ENCODE measurements at places on chromosomes 3 and 15.

- DNase-seq = no peak
Measured at GRCh38 chr3:152825566-152825965, 9.4 kb upstream of the P2RY1 start.

GRCh38 chr3:47867451-47868044 is 64.6 kb downstream of the DHX30 start:
- no peak for DNase-seq

- DNase-seq = peak; percentile 18
Measured at GRCh38 chr15:42549032-42549491, 424 bp downstream of the HAUS2 start.

DNA sequence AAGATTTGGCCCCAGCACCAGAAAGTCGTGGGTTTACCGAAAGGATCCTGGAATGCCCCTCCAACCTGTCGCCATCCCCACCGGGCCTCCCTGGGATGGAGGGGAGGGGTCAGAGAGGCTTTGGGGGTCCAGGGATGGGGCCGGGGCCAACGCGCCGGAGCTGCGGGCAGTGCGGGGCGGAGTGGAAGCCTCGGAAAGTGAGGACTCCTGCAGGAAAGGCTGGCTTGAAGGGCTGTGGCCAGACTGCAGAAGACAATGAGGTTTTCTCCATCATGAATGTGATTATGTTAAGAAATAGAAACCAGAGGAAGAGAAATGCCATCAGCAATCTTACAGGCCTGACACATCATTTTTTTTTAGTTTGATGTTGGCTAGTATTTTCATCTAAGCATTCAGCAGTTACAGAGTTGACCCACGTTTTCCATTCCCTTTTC is 738 bp downstream of the YEATS2 start:
- peak; percentile 36 for DNase-seq

- no peak for DNase-seq
Measured at GRCh38 chr15:25439369-25439836, 579 bp upstream of the UBE3A start.

DNA sequence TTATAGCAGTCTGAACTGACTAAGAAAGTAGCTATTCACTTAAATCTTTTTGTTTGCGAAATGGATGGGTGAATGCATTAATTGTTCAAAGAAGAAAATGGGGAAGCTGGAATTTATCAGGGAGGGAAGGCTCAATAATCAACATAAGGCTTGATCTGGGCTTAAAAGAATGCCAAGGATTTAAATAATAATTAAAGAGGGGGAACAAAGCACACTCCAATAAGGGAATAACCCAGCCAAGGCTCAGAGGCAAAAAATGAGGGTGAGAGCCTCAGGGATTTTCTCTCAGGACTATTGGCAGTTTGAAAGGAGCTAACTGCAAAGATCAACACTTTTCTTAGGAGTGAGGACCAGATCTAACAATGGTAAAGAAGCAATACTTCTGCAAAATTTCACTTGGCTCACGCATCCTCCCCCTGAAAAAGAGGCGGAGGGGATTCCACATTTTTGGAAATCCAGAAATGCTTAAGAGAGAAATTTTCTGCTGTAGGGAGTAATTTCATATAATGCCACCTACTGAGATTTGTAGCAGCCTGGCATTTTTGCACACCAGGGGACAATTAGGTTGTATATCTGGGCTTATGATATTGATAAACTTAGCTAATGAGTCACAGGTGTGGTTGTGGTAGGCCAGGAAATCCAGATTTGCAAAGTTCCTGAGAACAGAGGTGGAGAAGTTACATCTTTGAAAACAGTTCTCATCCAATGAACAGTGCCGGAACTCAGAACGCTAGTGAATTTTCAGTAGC is 405.1 kb downstream of the TUSC7 start:
- DNase-seq = no peak

GRCh38 chr3:73365756-73366397 is 258.9 kb downstream of the PDZRN3 start:
- no peak for DNase-seq

GRCh38 chr3:37054370-37054769 is 61.1 kb downstream of the MLH1 start:
- no peak for DNase-seq

- DNase-seq = no peak
Measured at GRCh38 chr3:194286375-194287146, 64.6 kb downstream of the CPN2 start.

DNA sequence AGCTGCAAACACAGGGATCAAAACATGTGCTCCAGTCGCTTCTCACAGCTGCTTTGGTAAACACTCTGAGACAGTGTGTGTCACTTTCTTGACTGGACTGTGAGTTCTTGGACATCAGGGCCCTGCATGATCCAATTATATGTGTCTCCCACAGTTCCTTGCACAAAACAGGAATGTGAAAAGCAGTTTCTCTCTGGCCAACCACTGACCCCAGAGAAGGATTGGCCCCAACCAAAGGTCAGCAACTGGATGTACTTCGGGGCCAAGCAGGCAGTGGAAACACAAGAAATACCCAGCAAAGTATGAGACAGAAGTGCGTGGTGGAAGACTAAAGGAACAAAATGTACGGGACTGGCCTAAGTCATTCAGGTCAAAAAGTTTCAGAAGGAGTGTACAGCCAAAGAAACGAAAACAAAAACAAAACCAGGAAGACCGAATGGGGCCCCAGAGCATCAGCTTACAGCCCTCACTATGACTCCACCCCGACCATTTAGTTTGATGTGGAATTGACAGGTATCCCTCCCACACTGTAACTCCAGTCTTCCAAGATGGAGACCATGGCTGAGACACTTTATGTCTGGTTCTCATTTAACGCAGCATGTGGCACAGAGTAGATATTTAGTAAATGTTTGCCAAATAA is 76.7 kb upstream of the LPP start:
- DNase-seq = no peak

- no peak for DNase-seq
Measured at GRCh38 chr3:85050821-85051220, 92.0 kb downstream of the CADM2 start.

GRCh38 chr3:170752571-170753155 is 117.3 kb downstream of the RPL22L1 start:
- no peak for DNase-seq

GRCh38 chr3:156509189-156510174 is 45.4 kb downstream of the SSR3 start:
- no peak for DNase-seq

- no peak for DNase-seq
Measured at GRCh38 chr15:75167588-75168350, 33.9 kb upstream of the C15orf39 start.

- DNase-seq = no peak
Measured at GRCh38 chr3:125194849-125195601, 17.5 kb downstream of the SLC12A8 start.

GRCh38 chr3:170467571-170468147 is 49.0 kb downstream of the CLDN11 start:
- DNase-seq = no peak

DNA sequence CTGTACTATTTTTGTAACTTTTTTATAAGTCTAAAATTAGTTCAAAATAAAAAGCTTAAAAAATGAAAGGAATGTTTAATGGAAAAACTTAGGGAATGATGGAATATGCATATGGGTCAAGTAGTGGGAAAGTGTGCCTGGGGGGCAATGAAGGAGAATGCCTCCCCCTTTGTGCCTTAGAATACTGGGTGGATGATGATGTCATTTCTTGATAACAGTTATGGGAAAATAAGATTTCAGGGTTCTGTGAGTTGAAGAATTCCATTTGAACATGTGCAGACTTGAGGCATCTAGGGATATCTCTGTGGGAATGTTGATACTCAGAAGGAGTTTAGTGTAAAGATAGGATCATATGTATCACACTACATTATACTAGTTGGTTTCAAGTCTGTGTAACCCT is 13.8 kb downstream of the WDR93 start:
- DNase-seq = no peak

DNA sequence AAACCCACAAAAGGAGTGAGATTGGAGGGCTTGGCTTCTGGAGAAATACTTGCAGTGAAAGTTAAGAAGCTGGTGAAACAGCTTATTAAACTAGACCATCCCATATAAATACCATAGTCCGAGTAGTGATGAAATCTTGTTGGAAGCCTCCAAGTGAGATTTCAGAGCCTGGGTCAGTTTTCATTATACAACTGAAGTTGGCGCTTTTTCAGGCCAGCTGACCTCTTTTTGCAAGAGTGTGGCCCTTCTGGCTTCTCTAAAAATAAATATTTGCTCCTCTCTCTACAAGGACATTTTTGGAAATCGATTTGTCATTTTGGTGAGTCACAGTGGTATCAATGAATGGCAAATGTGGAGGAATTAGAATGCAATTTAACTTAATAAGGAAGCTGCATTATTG is 51.2 kb upstream of the THRB start:
- DNase-seq = no peak

- DNase-seq = no peak
Measured at GRCh38 chr15:91908391-91908790, 54.9 kb downstream of the SLCO3A1 start.

GRCh38 chr3:66113542-66113941 is 74.8 kb upstream of the MAGI1 start:
- DNase-seq = no peak

GRCh38 chr15:64987136-64987535 is 2.6 kb downstream of the SPG21 start:
- DNase-seq = no peak

DNA sequence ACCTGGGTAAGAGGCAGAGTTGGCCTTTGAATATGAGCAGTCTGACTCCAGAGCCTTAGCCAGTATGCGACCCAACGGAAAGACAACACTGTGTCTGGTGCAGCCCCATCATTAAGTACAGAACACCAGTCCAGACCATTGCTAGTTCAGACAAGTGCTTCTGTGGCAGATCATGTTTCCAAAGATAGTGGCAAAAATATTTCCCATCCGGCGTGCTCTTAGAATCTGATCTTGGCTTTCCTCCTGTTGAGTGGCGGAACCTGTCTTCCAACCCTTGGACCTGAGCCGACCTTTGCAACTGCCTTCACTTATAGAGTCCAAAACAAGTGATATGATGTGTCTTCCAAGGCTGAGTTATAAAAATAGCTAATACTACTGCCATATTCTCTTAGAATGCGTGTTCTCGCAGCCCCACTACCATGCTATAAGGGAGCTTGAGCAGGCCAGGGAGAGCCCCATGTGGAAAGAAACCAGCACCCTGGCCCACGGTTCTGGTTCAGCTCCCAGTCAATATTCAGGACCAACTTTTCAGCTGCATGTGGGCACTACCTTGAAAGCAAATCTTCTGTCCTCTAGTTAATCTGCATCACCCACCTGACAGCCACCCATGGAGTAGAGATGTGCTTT is 322.4 kb upstream of the SLCO3A1 start:
- DNase-seq = no peak

DNA sequence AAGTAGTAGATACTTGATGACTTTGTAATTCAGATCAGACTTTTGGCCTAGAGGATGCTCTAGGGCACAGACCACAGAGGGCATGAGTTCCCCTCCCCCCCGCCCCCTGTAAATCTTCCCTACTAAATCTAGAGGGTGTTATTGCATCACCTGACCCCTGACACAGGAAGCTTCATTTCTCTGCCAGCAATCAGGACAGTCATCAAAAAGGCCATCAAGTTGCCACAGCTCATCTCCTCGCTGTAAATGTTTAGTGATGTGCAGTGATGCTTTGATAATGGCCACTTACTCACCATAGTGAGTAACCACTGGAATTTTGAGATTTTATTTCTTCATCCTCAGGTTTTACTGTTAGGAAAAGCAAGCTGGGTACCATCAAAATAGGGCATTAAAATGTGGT is 289.2 kb upstream of the CHRM5 start:
- no peak for DNase-seq

DNA sequence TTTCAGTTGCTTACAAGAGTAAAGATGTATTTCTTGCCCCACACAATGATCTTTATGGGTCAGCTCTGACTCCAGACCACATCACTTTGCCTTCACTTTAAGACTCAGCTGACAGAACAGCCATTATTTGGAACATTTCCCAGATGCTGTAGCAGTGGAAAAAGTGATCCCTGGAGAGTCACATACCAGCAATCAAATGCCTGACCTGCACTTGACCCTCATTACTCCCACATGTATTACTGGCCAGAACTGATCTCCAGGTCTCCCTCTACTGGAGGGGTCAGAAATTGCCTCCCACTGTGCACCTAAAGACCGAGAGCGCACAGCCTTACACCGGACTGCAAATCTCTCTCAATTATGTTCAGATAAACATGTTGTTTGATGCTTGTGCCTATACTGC is 88.6 kb upstream of the ZNF385D start:
- DNase-seq = no peak

DNA sequence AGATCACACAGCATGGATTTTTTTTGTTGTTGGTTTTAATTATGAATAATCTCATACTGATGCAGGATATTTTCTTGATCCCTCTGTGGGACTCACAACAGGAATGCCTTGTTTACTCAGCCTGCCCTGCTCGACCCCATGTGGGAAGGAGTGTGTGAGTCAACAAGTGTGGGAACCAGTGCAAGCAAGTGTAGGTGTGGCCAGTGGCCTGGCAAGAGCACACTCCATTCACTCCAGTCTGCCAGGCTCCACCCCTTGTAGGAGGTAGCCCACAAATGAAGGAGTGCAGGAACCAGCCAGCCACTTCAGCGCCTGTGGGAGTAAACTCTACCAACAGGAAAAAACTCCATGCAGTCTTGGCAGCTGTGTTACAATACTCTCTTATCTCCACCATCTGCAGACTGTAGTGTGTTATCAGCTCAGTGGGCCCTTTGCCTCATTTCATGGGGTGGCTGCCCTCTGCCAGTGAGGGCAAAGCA is 393.6 kb downstream of the OTOL1 start:
- no peak for DNase-seq

- no peak for DNase-seq
Measured at GRCh38 chr3:42552830-42553229, 28.9 kb downstream of the SEC22C start.

- no peak for DNase-seq
Measured at GRCh38 chr3:114179575-114179974, 723 bp upstream of the DRD3 start.

GRCh38 chr15:90165659-90166489 is 35.3 kb upstream of the SEMA4B start:
- no peak for DNase-seq

DNA sequence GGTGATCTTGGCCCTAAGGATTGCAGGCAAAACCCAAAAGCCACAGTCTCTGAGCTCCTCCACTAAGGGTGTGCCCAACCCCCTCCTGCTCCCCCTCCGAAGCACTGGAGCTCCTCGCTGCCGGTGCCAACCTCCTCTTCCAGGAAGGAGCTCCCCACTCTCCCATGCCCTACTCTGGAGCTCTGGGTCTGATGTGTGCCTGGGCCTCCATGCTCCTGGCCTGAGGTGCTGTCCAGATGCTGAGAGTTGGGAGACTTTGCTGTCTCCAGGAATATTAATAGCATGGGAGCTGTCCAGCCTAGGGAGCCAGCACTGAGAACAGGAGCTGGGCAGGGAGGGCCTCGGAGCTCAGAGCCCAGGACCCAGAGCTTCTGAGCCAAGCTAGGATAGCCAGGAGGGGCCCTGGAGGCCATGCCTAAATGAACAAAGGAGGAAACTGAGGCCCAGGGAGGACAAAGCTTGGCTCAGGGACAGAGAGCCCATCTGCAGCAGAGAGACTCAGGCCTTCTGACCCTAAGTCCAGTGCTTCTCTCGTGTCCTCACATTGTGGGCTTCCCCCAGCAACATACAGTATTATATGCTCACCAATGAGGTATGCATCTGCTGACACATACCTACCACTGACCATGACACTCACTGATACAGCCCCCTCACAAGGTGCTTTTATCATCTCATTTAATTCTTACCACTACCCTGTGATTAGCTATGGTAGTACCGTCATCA is 36.9 kb upstream of the HERC1 start:
- no peak for DNase-seq

Data from activated B cell treated with CpG ODN at 0.5 μM for 24 hours (primary cell).